Cardiac muscle cell (in vitro differentiated cells and primary cell): ENCODE measurements at places on chromosomes 1 and 21.
A peak's percentile ranks its signal among the peaks of the same experiment; 100 is the strongest.

- DNase-seq: peak; percentile 64
These were observed 819 bp upstream of the GPR3 start for GRCh38 chr1:27391511-27392095.

GRCh38 chr1:21511579-21512522 is 2.6 kb downstream of the ALPL start:
- DNase-seq: no peak

DNA sequence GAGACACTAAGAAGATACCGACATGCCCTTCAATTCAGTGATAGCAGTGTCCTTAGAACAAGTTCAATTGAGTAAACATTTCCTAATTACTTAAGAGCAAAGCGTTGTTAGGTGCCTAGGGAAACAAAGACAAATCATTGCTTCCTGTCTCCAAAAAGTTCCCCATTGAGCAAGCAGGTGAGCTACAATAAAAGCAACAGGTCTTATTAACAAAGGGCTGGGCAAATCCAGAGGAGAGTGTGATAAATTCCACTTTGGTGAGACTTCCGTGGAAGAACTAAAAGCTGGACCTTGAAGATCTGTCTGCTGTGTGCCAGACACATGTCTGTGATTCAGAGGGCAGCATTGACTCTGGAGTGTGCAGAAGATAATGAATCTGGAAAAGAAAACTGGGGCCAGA is 1.9 kb upstream of the TUT4 start:
- DNase-seq: no peak

GRCh38 chr21:45552696-45553391 is 10.6 kb upstream of the SLC19A1 start:
- no peak for DNase-seq

DNA sequence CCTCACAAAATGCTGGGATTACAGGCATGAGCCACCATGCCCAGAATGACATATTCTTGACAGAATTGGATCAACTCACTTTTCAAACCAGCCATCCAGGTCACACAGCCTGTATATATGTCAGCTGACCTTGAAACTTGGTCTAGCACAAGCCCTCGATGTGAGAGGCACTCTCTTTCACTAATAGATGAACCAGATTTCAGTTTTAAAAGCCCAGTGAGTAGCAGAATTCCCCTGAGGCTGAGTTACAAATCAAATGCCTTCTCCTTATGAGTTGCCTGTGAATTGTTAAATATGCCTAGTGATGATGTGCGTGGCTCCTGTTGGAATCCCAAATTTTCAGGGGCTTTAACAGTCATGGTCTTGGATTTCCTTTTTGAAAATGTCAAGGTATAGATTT is 88.7 kb downstream of the CD247 start:
- no peak for DNase-seq

- no peak for DNase-seq
These were observed 468.1 kb downstream of the RPS6KC1 start for GRCh38 chr1:213519098-213519497.

DNA sequence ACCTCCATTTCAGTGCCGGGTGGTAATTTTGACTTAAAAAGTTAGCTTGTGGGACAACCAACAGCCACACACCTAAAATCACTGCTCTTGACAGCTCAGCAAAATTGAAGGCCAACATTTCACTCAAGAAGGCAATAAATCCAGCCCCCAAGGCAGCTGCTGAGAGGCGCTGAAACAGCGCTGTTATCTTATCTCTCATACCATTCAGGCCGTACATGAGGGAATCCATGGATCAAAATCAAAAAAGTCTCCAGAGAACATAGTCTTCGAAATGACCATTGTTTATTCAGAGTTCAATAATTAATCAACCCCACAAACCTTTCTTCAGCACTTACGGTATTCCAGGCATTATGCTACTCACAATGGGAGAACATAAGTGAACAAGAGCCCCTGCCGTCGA is 38.5 kb downstream of the ZBTB18 start:
- DNase-seq: no peak

DNA sequence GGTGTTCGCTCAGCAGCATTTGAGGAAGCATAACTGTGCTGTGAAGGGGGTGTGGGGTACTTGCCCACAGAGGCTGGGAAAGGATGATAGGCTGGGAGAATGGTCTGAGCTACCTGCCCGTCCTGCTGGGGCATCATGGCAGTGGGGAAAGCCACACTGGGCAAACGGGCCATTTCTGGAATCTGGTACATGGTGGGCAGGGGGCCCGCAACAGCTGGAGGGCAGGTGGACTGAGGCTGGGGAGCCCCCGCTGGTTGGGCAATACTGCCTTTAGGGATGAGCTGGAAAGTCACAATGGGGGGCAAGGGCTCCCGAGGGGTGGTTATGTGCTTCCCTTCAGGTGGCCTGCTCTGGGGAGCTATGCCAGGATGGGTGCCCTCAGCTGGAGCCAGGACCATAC is 19.2 kb upstream of the ADAM30 start:
- no peak for DNase-seq

GRCh38 chr1:45258059-45258650 is 51.8 kb upstream of the ZSWIM5 start:
- no peak for DNase-seq

GRCh38 chr1:21244986-21245687 is 45.1 kb downstream of the ECE1 start:
- DNase-seq: no peak

DNA sequence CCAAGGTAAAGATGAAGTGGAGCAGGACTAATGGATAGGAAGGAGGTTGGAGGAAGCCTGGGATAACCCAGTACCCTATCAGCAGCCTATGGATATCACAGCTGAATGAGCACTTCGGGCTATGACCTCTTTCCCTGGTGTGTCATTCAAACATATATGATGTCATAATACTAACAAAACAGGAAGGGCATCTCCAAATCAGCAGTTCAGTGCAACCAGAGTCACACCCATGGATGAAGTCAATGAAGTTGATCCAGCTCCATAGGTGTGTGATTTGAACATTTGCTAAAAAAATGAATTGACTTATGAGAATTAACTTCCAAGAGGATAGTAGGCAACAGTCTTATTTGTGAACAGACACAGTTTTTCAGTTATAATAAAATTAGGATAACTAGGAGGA is 1.7 kb upstream of the C1orf116 start:
- no peak for DNase-seq

DNA sequence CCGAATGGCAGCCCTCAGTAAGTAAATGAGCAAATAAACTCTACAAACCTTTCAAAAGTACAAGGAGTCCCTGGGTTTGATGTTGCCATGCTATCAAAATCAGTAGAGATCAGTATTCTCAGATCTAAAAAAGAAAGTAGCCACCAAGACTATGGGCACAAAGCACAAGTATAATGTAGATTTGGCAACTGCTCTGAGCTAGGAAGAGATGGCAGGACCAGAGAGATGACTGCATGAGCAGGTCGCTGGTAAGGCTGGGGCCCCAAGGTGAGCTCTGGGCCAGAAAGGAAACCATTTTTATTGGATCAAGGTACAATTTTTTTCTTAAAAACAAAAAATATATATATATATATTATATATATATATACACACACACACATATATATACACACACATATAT is 3.1 kb upstream of the ADORA3 start:
- no peak for DNase-seq

DNA sequence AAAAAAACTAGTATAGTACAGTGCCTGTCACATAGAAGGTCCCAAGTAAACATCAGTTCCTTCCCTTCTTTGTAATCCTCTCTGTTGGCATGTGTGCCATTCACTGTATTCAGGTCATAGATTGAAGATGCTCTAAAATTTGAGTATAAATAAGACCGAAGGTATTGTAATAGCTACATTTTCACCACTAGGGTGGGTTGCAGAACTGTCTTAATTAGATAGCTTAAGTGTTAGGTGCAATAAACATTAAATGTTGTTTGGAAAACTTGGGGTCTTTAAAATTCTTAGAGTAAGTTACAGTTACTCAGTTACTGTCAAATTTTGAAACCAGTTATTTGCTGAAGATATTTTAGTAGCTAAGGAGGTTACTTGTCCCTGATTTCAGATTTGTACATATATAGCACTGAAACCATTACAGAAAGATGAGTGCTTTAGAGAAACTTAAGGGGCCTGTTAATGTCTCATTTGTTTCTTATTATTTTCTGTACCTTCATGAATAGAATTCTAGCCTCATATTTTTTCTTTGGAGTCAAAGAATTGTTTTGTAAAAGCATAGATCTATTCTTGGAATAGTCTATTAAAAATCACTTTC is 24.3 kb downstream of the PER3 start:
- DNase-seq: peak; percentile 70

DNA sequence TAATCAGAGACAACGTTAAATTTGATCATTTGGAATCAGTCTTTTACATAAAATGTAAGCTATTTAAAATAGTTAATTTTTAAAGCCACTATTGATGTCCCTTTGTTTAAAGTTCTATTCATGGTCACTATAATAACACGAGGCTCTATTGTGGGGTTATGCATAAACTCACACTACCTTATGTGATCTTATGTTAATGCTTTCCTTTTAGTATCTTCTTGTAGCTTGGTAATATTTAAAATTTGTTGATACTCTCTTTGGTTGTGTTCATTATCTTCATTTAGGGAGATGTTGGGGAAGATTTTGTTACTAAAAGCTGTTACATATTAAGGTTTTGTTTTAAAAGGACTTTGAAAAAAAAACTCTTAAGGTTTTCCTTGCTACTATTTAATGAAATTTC is 1.2 kb downstream of the B3GALT2 start:
- DNase-seq: no peak

DNA sequence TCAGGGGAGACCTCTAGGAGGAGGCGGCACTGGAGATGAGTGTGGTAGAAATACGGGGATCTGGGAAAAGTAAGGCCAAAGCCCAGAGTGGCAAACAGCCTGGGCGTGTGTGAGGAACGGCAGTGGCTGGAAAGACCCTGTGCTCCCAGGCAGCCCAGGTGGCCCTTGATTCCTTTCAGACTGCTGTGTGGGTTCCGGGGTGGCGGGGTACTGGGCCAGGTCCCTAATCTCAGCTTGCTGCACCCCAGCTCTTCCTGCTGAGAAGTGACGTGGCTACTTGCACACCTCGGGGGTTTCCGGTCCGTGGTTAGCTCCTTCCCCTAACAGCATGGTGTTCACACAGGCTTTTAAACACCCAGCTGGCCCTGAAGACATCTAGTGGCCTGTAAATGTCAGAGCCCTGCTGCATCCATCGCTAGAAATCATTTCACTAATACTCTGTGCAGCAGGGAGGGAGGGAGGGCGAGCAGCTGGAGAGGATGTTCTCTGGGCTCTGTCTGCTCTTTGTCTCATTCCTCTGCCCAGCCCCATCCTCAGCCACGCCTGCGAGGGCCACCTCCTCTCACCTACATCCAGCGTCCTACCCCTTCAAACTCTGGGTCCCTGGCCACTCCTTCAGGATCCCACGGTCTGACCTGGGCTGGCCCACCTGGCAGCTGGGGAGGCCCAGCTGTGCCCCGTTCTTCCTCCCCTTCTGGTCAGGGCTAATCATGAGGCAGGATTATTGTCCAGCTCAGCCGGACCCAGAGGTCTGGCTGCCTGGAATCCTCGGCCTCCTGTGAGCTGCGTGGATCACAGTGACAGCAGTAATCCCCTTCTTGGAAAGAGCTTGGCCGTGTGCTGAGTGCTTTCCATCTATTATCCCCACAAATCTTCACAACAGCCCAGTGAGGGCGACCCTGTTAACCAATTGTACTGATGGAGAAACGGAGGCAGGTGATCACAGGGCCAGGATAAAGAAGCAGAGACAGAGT is 7.2 kb downstream of the ZDHHC18 start:
- DNase-seq: no peak

DNA sequence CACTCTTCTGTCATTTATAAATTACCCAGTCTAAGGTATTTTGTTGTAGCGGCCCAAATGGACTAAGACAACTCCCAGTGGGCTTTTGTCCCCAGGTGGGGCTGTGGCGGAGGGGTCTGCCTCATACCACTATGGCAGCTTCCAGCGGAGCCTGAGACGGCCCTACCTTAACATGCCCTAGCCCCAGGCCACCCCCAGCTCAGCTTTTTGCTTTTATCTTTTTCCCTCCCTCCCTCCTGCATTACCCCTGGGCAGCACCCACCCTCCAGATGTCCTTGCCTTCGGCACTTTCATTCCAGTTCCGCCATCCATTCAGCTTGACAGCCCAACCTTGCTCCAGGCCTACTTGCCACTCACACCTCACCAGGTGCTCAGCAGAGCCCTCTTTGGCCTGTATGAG is 307.3 kb downstream of the PTPRU start:
- no peak for DNase-seq

GRCh38 chr1:233379869-233380438 is 52.4 kb downstream of the MAP3K21 start:
- DNase-seq: no peak

- DNase-seq: no peak
These were observed 311.3 kb downstream of the LRRIQ3 start for GRCh38 chr1:73886716-73887115.

- DNase-seq: no peak
These were observed 28.1 kb downstream of the RAP1A start for GRCh38 chr1:111647736-111648135.

DNA sequence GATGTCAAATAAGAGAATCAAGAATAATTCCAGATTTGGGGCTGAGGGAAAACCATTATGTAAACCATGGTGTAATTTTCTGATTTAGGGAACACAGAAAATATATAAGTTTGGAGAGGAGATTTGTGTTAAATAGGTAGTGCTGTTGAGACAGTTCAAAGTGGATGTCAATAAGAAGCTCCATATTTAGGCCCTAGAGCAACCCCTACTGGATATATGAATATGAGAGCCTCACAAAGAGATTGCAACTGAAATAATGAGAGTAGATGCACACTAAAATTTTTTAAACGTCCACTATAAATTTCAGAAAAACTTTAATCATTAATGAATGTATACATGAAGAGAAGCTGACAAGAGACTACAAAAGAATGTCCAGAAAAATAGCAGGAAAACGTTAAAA is 1447.8 kb upstream of the PRMT6 start:
- DNase-seq: no peak

GRCh38 chr1:31647106-31647505 is 2.4 kb upstream of the PEF1 start:
- no peak for DNase-seq

DNA sequence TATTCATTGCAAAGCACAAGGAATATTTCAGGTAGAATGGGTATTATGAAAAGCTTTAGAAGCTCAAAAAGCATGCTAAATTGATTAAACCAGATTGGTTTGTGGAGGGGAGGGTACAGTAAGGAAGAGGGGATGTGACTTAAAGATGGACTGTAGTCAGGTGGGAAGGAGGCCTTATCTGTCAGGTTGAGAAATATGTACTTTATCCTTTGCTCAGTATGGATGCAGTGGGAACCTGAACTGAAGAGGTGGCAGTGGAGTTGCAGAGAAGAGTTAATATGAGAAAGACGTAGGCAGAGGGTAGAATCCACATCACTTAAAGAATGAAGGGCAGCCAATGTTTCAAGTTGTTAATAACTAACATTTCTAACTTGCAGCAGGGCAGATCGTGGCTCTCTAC is 44.1 kb downstream of the SNX7 start:
- DNase-seq: no peak
